ENCODE measurements at places on chromosomes 6 and 20. TPM values are rescaled to one million over a fixed set of nuclear protein-coding genes. Genes with fewer than 3 reads are reported as not detected.

KAT14 gene
- 14.0 TPM for total RNA-seq

FAM83C gene
- 1.7 TPM for total RNA-seq

KIAA1755 gene
- total RNA-seq, result not detected

KCNK16 gene
- total RNA-seq, result not detected

CST7 gene
- not detected for total RNA-seq

TMEM200A gene
- total RNA-seq, result under 0.01 TPM

COL11A2 gene
- total RNA-seq, result under 0.01 TPM

RBL1 gene
- total RNA-seq, result 5.5 TPM

IPCEF1 gene
- 1.00 TPM for total RNA-seq

TMEM217 gene
- 0.68 TPM for total RNA-seq

DEFB113 gene
- total RNA-seq, result not detected

STX11 gene
- 0.68 TPM for total RNA-seq

MYLK2 gene
- total RNA-seq, result not detected

BTNL2 gene
- total RNA-seq, result not detected

ULBP2 gene
- 8.2 TPM for total RNA-seq

AKAP12 gene
- total RNA-seq, result 2.1 TPM

TP53TG5 gene
- not detected for total RNA-seq

TNFAIP3 gene
- 84.8 TPM for total RNA-seq

GSTA4 gene
- total RNA-seq, result 13.9 TPM

HLA-B gene
- 230 TPM for total RNA-seq

NKX2-4 gene
- not detected for total RNA-seq

PSORS1C1 gene
- 6.0 TPM for total RNA-seq

C20orf144 gene
- under 0.01 TPM for total RNA-seq

Data from nasal cavity respiratory epithelium epithelial cell of viscerocranial mucosa (primary cell).